Stimulated activated naive CD4-positive, alpha-beta T cell treated with Interleukin-2 at 50 U/mL for 16 hours (primary cell): ENCODE measurements at places on chromosomes 5 and 9.

GRCh38 chr9:78630966-78631365 is 334.0 kb downstream of the PSAT1 start:
- DNase-seq, result no peak

DNA sequence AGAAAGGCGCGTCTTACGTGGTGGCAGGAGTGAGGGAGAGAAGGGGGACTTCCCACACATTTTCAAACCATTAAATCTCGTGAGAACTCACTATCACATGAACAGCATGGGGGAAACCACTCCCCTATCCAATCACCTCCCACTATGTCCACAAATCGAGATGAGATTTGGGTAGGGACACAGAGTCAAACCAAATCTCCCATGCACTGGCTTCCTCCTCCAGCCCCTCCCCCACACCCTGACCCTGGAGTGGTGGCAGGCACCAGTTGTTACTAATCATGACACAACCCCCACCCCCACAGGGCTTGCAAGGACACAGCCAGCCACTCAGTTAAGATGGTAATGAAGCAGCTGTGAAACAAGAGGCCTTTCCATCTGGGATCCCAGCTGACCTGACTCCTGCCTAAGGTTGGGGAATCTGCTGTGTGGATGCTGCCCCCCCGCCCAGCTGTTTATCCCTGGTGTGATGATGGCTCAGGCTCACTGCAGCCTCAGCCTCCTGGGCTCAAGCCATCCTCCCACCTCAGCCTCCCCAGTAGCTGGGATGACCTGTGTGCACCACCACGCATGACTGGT is 57.1 kb upstream of the FUBP3 start:
- no peak for DNase-seq

GRCh38 chr5:98103807-98104206 is 669.7 kb upstream of the RGMB start:
- DNase-seq, result no peak

DNA sequence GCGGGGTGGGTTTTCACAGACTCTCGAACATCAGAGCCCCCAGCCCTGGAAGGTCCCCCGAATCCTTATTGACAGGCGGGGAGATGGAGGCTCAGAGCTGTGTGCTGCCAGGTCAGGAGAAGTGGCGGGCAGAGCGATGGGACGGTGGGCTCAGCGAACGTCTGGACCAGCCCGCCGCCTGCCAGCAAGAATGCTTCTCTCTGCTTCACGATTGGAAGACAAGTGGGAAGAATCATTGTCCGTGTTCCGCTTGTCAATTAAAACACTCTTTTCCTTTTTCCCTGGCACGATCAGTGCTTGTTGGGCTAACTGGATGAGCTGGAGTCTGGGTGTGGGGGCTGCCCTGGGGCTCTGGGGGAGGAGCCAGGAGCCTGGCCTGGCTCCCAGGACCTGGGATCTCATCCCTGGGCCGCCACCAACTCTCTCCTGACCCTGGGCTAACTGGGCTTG is 1.6 kb downstream of the COL5A1 start:
- no peak for DNase-seq

DNA sequence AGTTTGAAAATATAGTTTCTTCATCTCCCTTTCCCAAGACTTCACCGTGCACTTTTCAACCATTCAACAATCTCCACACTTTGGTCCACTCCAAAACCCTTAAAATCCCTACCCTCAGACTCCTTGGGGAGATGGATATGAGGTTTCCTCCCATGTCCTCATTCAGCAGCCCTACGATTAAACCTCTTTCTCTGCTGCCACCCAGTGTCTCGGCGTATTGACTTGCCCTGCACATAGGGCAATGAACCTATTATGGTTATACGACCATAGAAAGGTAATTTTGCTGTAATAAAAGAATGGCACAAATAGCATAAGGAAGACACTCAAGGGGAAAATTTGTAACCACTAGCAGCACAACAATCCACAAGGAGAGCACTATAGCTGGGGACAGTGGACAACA is 803.5 kb downstream of the TLE1 start:
- no peak for DNase-seq
